ENCODE measurements at places on chromosomes 4 and X.

- no peak for DNase-seq
Observed at GRCh38 chr4:187840814-187841213, 154.8 kb upstream of the ZFP42 start.

DNA sequence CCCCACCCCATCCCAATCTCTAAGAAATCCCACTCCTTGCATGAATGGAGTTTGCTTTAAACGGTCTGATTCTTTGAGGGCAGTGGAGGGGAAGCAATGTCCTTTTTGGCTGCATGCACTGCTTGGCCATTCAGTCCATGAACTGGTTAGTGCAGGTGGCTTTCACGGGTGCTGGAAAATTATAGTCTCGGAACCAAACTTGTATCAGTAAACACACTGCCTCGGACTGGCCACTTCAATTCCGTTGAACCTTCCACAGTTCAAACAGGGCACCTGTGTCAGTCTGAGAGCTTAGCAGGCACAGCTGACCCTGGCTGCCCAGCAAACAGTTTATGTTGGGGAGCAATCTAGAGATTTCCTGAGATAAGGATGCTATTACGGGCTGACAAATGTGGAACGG lies 255.6 kb downstream of the DHX15 start:
- DNase-seq = no peak

DNA sequence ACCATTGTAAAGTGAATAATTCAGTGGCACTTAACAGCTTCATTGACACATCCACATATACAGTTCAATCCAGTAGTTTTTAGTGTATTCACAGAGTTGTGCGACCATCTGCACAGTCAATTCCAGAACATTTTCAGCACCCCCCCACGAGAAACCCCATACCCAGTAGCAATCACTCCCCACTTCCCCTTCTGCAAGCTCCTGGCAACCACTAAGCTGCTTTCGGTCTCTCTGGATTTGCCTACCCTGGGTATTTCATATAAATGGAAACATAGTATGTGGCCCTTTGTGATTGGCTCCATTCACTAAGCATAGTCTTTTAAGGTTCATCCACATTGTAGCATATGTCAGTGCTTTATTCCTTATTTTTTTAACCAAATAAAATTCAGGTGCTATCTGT lies 10.0 kb downstream of the MSL3 start:
- DNase-seq = no peak

- DNase-seq = no peak
Observed at GRCh38 chr4:165059386-165059785, 5.7 kb downstream of the TRIM75 start.

GRCh38 chr4:155640751-155641150 lies 25.9 kb upstream of the GUCY1A1 start:
- DNase-seq = no peak

DNA sequence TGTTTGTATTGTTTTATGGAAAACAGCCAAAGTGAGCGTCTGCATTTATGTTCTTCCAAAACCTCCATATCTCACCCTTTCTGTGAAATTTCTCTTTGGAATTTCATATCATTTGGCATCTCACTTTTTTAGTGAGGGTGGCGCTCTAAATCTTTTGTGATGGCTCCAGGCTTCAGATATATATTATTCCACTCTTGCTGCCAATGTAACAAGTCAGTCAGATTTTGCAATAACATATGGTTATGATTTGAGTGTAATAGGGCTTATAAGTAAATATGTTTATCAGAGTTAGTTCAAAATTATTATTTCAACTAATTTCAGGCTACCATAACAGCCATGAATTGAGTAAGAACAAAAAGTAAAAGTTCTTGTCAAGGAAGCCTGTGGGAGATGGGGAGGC lies 314.7 kb downstream of the PDGFC start:
- DNase-seq = no peak

All from stimulated activated CD8-positive, alpha-beta memory T cell treated with anti-CD3 and anti-CD28 coated beads, Interleukin-4, amount 100 ng/mL, for 4 hours (primary cell).